ENCODE measurements at places on chromosomes 2 and 18. TPM values are rescaled to one million over a fixed set of nuclear protein-coding genes. Genes with fewer than 3 reads are reported as not detected.
A peak's percentile ranks its signal among the peaks of the same experiment; 100 is the strongest.

- DNase-seq: no peak
Observed at GRCh38 chr2:187943772-187944369, 347.8 kb upstream of the GULP1 start.

DNA sequence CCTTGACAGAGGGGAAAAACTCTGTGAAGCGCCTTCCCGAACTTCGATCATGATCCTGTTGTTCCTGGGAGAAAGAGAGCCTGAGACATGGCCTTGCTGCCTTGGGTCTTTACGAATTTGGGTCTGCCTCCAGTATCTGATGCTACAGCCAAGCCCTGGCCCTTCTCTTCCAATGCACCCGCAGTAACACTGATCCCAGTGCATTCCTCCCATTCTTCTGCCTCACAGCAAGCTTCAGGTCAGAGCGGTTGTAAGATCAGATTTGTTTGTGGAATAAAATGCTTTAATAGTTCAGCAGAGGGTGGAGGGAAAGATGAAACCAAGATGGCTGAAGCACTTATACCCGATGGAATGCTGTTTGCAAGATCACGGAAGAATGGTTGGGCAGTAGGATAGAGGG, 196.7 kb upstream of the SIX2 start:
- DNase-seq: no peak

- no peak for DNase-seq
Observed at GRCh38 chr18:58698701-58699193, 27.5 kb downstream of the MALT1 start.

DNA sequence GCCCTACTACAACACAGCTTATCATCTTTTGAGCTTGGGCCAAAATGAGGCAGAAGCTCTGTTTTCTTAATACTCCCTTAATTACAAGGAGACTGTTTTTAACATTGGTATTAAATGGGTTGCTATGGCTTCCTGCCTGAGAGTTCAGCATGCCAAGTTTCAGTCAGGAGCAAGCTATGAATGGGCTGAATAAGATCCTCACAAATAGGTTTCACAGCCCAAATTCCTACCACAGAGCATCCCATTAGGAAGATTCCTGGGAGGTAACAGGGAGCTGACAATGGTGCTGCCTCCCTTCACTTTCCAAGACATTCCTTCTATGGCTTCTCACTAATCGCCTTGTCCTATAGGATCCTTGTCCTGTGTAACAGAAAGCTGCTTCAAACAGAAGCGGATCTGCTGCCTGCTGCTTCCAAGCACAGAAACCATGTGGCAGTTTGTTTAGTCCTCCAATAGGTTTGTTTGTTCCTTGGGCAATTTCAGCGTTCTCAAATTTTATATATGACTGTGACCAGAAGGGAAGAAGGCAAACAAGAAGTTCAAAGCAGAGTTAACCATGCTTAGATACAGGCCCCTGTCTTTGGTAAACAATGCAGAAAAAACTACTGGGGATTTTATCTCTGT, 70.9 kb downstream of the NCKAP5 start:
- no peak for DNase-seq

- DNase-seq: peak; percentile 22
Observed at GRCh38 chr2:98608962-98609604, 694 bp downstream of the UNC50 start.

DNA sequence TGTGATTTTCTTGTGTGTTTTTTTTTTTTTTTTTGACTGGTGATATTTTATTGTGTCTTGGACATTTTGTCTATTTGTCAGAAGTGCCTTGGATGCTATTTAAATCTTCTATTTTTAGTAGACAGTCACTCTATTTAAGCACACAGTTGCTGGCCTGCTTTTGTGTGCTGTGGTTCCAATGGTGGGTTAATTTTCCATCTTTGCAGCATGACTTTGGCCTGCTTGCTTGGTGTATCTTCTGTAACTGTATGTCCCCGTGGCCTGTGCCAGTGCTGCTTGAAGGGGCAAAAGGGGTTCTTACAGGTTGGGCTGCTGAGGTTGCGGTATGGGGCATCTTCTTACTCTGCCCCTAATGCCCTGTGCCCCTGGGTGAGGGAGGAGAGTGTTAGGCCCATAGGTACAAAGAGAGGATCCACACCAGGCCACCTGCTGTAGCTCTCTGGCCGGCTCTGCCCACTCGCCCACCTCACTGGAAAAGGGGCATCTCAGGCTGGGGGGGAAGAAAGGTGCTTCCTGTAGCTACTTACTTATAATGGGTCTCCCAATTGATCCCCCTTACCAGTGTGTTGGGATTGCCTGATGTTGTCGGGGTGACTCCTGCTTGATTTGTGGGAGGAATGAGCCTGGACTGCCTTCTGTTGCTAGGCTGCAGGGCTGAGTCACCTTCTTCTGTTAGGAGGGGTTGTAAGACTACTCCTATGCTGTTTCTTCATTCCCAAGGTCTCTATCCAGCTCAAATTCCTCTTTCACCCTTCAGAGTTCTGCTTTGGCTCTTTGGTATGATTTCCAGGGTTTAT, 490.0 kb upstream of the HS6ST1 start:
- no peak for DNase-seq

- no peak for DNase-seq
Observed at GRCh38 chr2:227846831-227847230, 24.6 kb upstream of the DAW1 start.

GRCh38 chr2:190578158-190579057, 43.9 kb upstream of the NEMP2 start:
- DNase-seq: peak; percentile 74

GRCh38 chr2:48601349-48601748, 16.3 kb upstream of the GTF2A1L start:
- DNase-seq: no peak

DNA sequence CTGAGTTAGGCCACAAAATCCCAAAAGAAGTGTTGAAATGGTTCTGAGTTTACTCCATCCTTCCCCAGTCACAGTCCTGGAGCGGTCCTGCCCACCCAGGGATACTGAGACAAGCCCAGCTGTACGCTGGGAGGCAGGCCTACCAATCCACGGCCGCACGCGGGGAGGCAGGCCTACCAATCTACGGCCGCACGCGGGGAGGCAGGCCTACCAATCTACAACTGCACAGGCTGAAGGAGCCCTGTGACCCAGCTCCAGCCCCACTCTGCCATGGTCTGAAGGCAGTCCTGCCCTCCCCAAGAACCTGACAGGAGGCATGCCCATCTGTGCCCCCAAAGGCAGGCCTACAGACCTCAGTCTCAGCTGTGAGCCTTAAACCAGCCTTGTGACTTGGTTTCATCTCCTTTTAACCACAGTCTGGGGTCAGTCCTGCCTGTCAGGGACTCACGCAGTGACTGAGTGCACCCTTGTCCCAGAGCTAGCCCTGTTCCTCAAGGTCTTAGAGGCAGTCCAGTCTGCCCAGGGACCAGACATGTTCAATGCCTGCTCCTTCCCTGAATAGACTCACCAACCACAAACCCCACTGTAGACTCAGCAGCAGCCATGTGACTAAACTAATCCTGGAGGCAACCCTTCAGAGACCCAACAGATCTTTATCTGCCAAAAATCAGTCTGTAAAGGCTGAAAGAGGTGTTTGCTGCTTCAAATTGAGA, 36.8 kb downstream of the GPC1 start:
- DNase-seq: no peak

GRCh38 chr2:7825591-7826312, 856.1 kb upstream of the ID2 start:
- DNase-seq: no peak

DNA sequence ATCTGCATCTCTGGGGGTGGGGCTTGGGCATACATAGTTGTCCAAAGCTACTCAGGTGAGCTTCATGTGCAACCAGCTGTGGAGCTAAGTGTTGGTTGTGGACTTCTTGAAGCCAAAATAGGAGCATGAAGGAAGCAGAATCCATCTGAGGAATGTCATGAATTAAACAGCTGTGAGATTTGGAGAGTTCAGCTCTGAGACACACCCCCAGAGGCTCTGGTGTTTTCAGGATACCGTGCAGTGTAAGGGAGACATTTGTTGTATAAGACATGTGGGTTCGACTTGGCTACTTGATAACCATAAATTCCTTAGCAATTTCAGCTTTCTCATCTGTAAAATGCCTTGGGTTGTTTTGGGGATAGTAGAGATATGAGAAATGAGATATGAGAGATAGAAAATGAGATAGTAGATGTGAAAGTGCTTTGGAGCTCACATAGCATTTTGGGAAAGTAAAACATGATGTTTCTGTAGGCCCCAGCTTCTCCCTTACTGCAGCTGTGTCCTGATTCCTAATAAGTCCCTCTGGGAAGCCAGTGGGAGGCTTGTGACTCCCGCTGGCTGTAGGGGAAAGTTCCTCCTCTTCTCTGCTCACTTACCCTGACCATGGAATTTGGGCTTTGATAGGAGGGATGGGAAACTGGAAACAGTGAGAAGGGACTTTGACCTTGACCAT, 50.0 kb downstream of the DPYSL5 start:
- no peak for DNase-seq

GRCh38 chr2:164735309-164735919, 106.2 kb downstream of the COBLL1 start:
- DNase-seq: no peak

GRCh38 chr2:96535331-96535730, 1.2 kb upstream of the ARID5A start:
- no peak for DNase-seq

CHN1 gene
- total RNA-seq: 71.8 TPM

DNA sequence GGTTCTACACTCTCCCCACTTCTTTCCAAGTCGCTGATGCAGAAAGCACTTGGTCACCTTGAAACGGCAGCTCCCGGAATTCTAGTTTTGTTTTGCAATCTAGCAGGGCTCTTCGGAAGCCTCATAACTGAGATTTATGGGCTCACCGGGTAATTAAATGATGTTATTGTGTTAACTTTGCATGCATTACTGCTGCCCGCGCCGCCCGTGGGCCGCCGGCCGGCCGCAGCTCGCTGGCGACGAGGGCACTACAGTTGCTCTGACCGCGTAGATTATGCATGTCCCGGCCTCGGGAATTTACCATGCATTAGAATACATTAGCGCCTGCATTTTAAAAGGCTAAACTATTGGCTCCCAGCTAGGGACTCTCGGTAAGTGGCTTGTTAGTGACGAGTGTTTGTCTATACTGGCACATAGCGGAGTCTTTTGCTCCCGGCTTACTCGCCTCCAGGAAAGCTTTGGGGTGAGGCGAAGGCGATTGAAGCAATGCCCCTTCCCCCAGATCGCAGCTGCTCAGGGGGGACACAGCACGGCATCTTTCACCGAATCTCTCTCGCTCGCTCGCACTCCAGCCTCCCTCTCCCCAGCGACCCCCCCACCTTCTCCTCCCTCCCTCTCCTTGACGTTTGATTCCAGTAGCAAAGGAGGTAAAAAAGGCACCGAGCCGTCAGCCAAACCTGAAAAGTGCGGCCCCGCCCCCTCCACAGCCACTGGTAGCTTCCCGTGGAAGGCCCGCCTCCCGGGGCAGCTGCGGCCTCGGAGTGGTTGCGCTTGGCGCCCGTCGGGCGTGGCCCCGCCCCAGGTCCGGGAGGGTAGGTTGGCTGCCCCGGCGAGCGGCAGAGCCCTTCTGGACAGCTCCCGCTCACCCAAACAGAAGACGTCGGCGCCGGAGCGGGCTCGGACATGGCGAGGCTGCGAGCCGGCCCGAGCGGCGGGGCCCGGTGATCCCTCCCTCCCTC, at the start of gene ONECUT2:
TSS of gene ONECUT2 (plus strand) at position 839 of the 959 bp plus-strand sequence. CDS start 343 bp downstream, outside the sequence.
- peak; percentile 89 for DNase-seq

- no peak for DNase-seq
Observed at GRCh38 chr18:7566244-7566566, 911 bp upstream of the PTPRM start.

STARD7 gene
- total RNA-seq: 232 TPM

GRCh38 chr18:44425161-44425560, 255.5 kb upstream of the SETBP1 start:
- DNase-seq: no peak

FEV gene
- total RNA-seq: not detected

APCDD1 gene
- total RNA-seq: not detected

- no peak for DNase-seq
Observed at GRCh38 chr2:216107760-216108159, 1.4 kb upstream of the XRCC5 start.

- no peak for DNase-seq
Observed at GRCh38 chr2:108189316-108189715, 50.5 kb upstream of the SULT1C3 start.

PKDCC gene
- total RNA-seq: 361 TPM
